ENCODE measurements at places on chromosomes 2 and 18.

GRCh38 chr18:58781627-58782194 is 83.0 kb upstream of the ZNF532 start:
- DNase-seq, result peak; percentile 72

DNA sequence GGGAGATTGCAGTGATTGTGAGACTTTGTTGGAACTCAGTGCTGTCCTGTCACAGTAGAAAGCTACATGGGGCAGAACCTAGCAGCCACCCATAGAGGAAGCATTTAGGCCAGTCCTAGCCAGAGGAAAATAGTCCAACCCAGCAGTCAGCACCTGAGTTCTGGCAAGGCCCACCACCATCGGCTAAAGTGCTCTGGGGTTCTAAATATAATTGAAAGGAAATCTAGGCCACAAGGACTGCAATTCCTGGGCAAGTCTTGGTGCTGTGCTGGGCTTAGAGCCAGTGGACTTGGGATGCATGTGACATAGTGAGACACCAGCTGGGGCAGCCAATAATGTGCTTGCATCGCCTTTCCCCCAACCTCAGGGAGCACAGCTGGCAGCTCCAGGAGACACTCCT is 28.9 kb upstream of the ACTR2 start:
- DNase-seq, result no peak

- DNase-seq, result peak; percentile 76
These were observed 8.3 kb downstream of the OSR1 start for GRCh38 chr2:19349911-19350677.

GRCh38 chr2:149625671-149626070 is 38.1 kb upstream of the MMADHC start:
- no peak for DNase-seq

- DNase-seq, result no peak
These were observed 51.4 kb downstream of the LINC00305 start for GRCh38 chr18:64097497-64097896.

DNA sequence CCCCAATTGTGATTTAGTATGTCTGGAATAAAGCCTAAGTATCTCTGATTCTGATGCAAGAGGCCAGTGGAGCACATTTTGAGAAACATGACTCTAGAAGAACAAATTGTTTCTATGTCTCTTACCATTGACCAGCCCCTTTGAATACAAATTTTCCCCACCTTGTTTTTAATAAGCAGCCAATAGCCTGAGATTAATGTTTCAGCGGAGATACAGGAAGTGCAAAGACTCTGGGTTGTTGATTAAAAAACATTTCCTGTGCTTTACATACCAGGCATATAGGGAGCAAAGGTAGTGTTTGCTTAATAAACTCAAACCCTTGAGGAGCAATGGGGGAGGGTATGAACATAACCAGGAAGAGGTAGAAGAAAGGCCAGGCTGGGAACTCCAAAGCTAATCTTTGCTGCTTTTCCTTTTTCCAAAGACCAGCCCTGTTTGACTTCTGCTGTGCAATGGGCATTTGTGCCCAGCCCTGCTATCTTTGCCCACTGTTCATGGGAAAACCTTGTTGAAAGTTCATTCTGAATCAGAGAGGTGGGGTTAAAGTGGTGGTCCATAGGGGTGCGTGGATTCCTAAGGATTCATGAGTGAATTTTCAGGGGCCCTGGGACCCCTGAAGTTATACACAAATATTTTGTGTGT is 29.3 kb downstream of the UPP2 start:
- no peak for DNase-seq

DNA sequence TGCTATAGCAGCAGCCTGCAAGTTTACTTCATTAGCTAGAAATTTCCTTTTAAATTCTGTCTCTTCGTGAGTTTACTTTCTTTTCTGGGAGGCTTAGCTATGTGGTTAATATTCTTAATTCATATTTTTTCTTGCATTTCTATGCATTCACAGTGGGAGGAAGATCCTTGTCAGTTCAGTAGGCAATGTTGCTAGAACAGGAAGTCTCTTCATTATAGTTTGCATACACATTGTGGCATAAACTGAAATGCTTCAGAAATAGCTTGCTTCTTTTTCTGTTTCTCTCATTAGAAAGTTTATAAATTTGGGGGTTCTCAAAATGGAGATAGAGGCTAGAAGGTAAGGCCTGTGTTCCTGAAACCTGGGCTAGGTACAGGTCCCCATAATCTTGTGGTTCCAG is 8.1 kb upstream of the ARHGAP15 start:
- no peak for DNase-seq

- no peak for DNase-seq
These were observed 19.2 kb downstream of the TNS1 start for GRCh38 chr2:217983276-217984233.

- peak; percentile 90 for DNase-seq
These were observed at the start of gene KCNG2 for GRCh38 chr18:79797518-79798345. KCNG2 (plus strand) TSS chr18:79797938; CDS start chr18:79863668, 65,730 bp downstream.

DNA sequence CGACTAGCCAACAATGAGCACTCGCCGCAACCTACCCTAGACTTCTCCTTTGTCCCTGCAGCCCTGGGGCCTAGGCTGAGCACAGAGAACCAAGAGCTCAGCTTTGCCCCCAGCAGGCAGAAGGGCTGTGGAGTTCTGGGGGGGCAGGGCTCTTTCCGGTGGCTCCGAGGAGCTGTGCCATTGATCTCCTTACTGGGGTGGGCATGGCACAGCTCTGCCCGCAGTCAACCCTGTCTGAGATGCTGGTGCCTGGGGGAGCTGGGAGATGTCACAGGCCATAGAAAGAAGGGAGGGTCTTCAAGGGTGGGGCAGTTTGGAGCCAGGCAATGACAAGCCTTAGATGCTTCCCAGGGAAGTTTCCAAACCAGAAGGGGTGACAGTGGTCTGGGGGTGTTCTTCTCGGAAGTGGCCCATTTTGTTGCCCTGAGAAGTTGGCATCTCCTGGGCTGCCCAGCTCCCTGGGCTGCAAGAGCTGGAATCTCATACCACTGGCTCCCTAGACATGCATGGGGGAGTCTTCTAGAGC is 14.1 kb upstream of the GPR55 start:
- DNase-seq, result no peak

GRCh38 chr2:233418761-233419546 is 64.7 kb downstream of the DGKD start:
- peak; percentile 57 for DNase-seq

- DNase-seq, result no peak
These were observed 49.1 kb upstream of the GPC1 start for GRCh38 chr2:240386326-240386725.

Measured in GM20000 (cell line).